ENCODE measurements at places on chromosomes 1 and 21. TPM values are rescaled to one million over a fixed set of nuclear protein-coding genes. Genes with fewer than 3 reads are reported as not detected.

The CACHD1 gene
- total RNA-seq = 11.1 TPM

The KIF2C gene
- 0.28 TPM for total RNA-seq

The NCAM2 gene
- not detected for total RNA-seq

The PAPPA2 gene
- 5.5 TPM for total RNA-seq

The TCHH gene
- 0.14 TPM for total RNA-seq

The CCDC27 gene
- not detected for total RNA-seq

The CASQ1 gene
- not detected for total RNA-seq

The TTC22 gene
- 6.8 TPM for total RNA-seq

The HSD3B2 gene
- not detected for total RNA-seq

The TMEM82 gene
- not detected for total RNA-seq

The NEK2 gene
- total RNA-seq = under 0.01 TPM

The FMOD gene
- total RNA-seq = 0.28 TPM

The NES gene
- total RNA-seq = under 0.01 TPM

The CAPN8 gene
- 0.14 TPM for total RNA-seq

The ST6GALNAC5 gene
- total RNA-seq = 10.3 TPM

The C4BPB gene
- total RNA-seq = not detected

The ZNF683 gene
- not detected for total RNA-seq

The L1TD1 gene
- total RNA-seq = 0.34 TPM

The IL19 gene
- total RNA-seq = not detected

The CLDN14 gene
- not detected for total RNA-seq

The LCE2B gene
- not detected for total RNA-seq

The RAVER2 gene
- 8.5 TPM for total RNA-seq

The CYP4A22 gene
- not detected for total RNA-seq

The OR2T29 gene
- total RNA-seq = not detected

The PPFIA4 gene
- 3.1 TPM for total RNA-seq

The BTBD19 gene
- 1.9 TPM for total RNA-seq

The FAM167B gene
- 0.34 TPM for total RNA-seq

The OR2AJ1 gene
- total RNA-seq = not detected

The ARHGEF11 gene
- total RNA-seq = 26.6 TPM

The CHIT1 gene
- total RNA-seq = under 0.01 TPM

The FCRL1 gene
- total RNA-seq = not detected

The EXO1 gene
- total RNA-seq = 0.36 TPM

The RIPPLY3 gene
- under 0.01 TPM for total RNA-seq

The TDRD5 gene
- total RNA-seq = under 0.01 TPM

The RAD54L gene
- total RNA-seq = 0.28 TPM

The TMEM39B gene
- 2.4 TPM for total RNA-seq

The A3GALT2 gene
- total RNA-seq = not detected

The C1orf87 gene
- total RNA-seq = not detected

The CELA3A gene
- not detected for total RNA-seq

The VSIG8 gene
- 0.34 TPM for total RNA-seq

The GUCA2A gene
- not detected for total RNA-seq

The ADGRL4 gene
- total RNA-seq = not detected

The URB2 gene
- total RNA-seq = 17.8 TPM

The GPR52 gene
- total RNA-seq = 0.34 TPM

The HAPLN2 gene
- total RNA-seq = not detected

The C1orf185 gene
- total RNA-seq = not detected

The SPRR1A gene
- 9.5 TPM for total RNA-seq

The MYOM3 gene
- total RNA-seq = 0.85 TPM

The TMEM52 gene
- total RNA-seq = 2.9 TPM

Measured in nasal cavity respiratory epithelium epithelial cell of viscerocranial mucosa (primary cell).